ENCODE measurements at places on chromosomes 16 and 17.

GRCh38 chr16:56866955-56867830 is 2.2 kb downstream of the SLC12A3 start:
- peak; percentile 72 for DNase-seq

- DNase-seq = no peak
Measured at GRCh38 chr17:27873746-27874145, 19.4 kb downstream of the LYRM9 start.

- no peak for DNase-seq
Measured at GRCh38 chr16:78985716-78986605, 614.6 kb downstream of the MAF start.

- DNase-seq = no peak
Measured at GRCh38 chr17:44775838-44776621, 17.2 kb downstream of the ADAM11 start.

GRCh38 chr17:19391432-19391831 is 4.4 kb upstream of the MFAP4 start:
- DNase-seq = no peak

Data from HTR-8/SVneo (cell line).